Skeletal muscle tissue (tissue), 5 donors: ENCODE measurements at places on chromosomes 2 and 18. TPM values are rescaled to one million over a fixed set of nuclear protein-coding genes. Genes with fewer than 3 reads are reported as not detected.

The ALPI gene
- total RNA-seq = not detected

The CYRIA gene
- 4.7 TPM for total RNA-seq

The FAM237A gene
- total RNA-seq = not detected

The ERICH2 gene
- total RNA-seq = 0.52 TPM

The SATB2 gene
- 3.7 TPM for total RNA-seq

The MBD2 gene
- 12.5 TPM for total RNA-seq

The INPP5D gene
- 8.4 TPM for total RNA-seq

The GAL3ST2 gene
- total RNA-seq = not detected

The SLC16A14 gene
- total RNA-seq = 2.6 TPM

The KLF11 gene
- total RNA-seq = 11.5 TPM

The ABHD3 gene
- 11.5 TPM for total RNA-seq

The SCYGR4 gene
- not detected for total RNA-seq

The SERPINB3 gene
- not detected for total RNA-seq

The IRS1 gene
- 13.0 TPM for total RNA-seq

The RAMP1 gene
- total RNA-seq = 31.8 TPM

The MSTN gene
- 18.8 TPM for total RNA-seq

The KCNG3 gene
- under 0.01 TPM for total RNA-seq

The TMEM182 gene
- total RNA-seq = 152 TPM
